ENCODE measurements at places on chromosomes 3 and 15.

DNA sequence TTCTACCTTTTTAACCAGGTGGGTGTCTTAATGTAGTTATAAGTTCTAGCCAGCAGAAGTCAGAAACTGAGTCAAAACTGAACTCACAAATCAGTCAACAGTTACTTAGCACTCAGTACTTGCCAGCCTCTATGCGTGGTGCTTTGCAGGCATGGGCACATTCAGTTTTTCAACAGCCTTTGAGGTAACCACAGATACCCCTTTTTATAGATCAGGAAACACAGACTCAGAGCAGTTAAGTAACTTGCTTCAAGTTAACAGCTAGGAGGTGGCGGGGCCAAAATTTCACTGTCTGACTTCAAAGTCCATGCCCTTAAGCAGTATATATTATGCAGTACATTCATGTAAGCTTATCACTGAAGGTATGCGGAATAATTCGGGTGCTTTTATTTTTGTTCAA lies 139.4 kb downstream of the FHIT start:
- no peak for DNase-seq

DNA sequence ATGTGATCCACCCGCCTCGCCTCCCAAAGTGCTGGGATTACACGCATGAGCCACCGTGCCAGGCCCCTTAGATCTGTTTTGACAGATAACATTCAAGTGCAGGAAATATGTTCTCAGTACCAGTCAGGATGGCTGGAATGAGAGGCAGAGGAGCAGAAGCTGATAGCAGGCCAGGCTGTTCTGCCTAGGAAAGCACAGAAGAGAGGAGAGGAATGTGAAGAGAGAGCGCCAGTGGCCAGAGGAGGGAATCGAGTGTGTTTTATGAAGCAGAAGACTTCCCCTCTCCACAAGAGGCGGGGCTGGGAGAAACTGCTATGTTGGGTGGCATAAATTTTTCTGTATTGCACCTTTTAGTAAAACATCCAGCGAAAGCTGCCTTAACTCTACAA lies 32.0 kb upstream of the RYK start:
- DNase-seq: no peak

DNA sequence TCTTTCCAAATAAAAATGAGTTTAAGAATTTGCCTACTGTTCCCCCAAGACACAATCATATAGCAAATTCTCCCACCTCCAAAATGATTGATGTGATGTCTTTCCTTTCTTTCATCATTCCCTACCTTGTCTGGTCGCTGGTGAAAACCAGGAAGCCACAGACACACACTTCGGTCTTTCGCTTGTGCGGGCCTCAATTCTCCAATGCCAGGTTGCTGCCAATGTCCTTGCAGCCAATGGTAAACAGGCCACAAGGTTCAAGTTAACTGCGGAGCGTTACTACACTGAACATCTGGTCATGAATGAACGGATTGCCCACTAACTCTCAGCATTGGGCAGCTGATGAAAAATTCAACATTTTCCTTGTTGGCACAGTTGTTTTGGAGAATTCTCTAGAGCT lies 192.2 kb downstream of the FOXP1 start:
- DNase-seq: no peak

- no peak for DNase-seq
Observed at GRCh38 chr15:71678191-71678590, 132.2 kb upstream of the NR2E3 start.

DNA sequence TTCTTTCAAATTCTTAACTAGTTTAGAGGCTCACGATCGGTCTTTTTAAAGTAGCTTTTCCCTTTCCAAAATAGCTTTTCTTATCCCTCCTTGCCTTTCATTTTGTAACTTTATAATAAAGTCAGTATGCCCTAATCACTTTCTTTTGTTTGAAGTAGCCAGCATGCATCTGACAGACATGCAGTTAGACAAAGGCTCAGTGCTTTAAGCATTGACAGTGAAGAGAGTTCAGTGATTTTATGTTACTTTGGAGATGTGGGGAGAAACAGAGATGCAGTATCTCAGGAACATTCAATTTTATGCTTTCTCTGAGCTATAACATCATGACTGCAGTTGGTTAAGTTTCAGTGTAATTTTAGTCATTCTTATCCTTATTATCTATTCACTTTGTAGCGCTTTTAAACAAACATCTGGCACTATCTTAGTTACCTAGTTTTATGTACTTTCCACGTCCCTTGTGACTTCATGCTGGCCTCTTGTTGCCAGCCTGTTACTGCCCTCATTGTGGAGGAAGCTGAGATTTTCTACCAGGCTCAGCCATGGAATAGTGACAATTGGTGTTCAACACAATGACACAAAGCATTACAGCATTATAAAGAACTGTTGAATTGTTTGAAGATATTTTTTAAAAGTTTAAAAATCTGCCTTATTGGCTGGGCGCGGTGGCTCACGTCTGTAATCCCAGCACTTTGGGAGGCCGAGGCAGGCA lies 90.3 kb downstream of the AKAP13 start:
- DNase-seq: no peak

GRCh38 chr3:52874160-52874701 lies 23.1 kb downstream of the STIMATE start:
- no peak for DNase-seq

DNA sequence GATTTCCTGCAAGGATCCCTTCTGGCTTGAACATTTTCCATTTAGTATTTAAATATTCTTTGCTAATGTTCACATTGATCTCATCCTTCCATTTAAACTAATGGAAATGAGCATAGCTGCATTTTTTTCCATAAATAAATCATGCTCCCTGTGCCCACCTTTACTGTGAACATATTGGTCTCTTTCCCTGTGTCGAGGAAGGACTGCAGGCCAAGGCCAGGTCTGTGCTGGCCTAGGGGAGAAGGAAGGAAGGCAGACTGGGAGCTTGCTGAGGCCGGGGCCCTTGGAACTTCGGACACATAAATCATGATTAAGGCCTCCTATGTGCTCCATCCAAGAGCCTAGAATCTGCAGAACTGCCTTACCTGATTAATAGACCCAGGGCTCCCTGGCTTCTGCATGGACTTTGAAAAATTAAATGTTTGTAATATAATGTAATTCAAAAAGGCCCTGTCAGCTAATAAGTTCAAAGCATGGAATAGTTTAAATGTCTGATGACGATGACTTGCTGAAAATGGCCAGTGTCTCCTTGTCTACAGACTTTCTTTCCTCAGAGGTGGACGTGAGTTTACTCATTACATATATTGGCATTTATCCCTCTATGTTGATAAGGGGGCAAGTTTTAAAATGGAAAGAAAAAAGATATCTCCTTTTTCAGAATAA lies 175.9 kb downstream of the FEZF2 start:
- DNase-seq: no peak

DNA sequence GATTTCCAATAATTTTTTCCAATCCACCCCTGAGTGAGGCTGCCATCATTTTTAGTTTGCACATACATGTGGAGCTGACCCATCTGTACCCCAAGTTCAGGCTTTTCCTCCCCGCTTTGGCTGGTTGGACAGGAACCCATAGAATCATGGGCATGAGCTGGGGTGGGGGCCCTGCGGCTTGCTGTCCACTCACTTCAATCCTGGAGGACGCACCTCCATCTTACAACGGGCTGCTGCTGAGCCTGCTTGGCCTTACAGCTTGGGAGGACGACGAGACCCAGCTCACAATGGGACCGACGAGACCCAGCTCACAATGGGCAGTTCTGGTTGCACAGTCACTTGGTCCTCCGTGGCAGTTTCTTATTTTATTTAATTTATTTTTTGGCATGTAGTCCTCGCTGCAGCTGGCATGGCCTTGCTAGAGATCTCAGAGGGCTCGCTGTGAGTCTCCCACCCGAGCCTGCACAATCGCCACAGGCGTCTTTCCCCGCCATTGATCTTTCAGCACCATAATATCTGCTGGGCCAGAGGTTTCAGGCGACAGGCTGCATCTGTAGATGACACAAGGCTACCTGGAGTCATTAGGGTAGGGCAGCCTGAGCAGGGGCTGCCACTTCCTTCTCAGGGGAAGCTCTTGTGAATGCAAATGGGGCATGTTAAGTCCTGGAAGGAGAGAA lies 19.6 kb upstream of the EPHB3 start:
- DNase-seq: no peak

DNA sequence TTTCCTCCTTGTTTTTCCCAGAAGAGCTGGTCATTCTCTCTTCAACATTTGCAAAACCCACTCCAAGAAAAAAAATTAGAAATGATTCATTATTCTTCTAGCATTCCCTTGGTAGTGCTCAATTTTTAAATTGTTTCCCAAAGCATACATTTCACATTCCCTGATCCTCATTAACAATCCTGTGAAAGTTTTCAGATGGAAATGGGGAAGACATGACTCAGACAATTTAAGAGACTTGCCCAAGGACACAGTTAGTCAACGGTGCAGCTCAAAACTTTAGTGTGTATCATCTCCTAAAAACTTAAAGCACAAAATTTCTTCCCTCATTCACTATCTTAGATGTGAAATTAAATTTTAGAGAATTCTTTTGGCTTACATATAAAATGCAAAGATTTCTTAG lies 17.1 kb upstream of the ABI3BP start:
- DNase-seq: no peak

Measured in G401 (cell line).